ENCODE measurements at places on chromosomes 12 and 14.

DNA sequence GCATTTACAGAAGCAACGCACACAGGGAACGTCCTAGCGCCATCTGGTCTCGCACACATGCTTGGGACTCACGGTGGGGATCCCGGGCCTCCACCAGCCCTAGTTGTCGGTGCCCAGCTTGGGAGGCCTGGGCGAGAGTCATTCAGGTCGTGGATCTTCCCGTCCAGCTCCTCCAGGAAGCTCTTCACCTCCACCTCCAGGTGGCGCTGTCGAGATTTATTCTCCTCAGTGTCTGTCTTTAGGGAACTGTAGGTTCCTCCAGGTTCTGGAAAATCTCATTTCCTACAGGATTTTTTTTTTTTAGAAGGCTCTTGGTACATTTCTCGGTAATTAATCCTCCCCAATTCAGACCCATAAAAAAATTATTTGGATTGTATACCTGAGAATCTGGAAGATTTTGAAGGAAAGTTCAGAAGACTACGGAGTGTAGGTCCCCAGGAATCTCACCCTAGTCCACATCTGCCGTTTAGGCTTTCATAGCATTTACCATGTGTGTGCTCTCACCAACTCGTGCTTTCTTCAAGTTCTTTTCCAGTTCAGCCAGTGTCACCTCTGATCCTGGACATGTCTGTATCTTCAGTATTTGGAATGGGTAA is 910.0 kb downstream of the TMEM121 start:
- no peaks in the 10 kb centered on the region for H3K27me3 ChIP-seq
- no peak overlapping the region for H3K4me3 ChIP-seq
- H3K4me1 ChIP-seq, result no peaks in the 10 kb centered on the region
- H3K36me3 ChIP-seq, result no peaks in the 10 kb centered on the region
- no peak overlapping the region for H3K27ac ChIP-seq
- no peak for DNase-seq

GRCh38 chr14:84465880-84466279 is 1064.1 kb upstream of the FLRT2 start:
- H3K4me1 ChIP-seq, result peaks cover 4% of the 10 kb centered on the region
- H3K36me3 ChIP-seq, result no peaks in the 10 kb centered on the region
- H3K27me3 ChIP-seq, result no peaks in the 10 kb centered on the region
- no peak overlapping the region for H3K27ac ChIP-seq

DNA sequence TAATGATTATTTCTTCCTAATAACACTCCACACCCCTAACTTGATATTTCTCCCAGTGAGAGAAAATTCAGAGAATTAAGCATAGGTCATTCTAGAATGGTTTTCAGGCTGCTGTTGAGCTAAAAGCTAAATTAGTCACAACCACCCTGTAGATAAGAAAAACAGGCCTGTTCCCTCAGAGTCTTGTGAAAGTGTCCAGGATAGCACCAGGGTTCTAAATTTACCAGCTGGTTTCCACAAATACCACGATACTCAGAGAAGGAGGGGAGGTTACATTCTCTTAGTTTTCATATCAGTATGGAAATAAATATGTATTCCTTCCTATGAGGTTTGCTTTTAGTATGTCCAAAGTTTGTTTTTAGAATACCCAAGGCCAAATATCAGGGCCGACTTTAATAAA is 66.0 kb upstream of the YARS2 start:
- no peak overlapping the region for H3K4me3 ChIP-seq
- H3K36me3 ChIP-seq, result no peaks in the 10 kb centered on the region
- H3K27ac ChIP-seq, result peak overlapping the region; percentile 22
- no peaks in the 10 kb centered on the region for H3K27me3 ChIP-seq

GRCh38 chr14:86574051-86574777 is 1044.3 kb downstream of the FLRT2 start:
- H3K27ac ChIP-seq, result peak overlapping the region; percentile 1
- no peak overlapping the region for H3K4me3 ChIP-seq
- no peaks in the 10 kb centered on the region for H3K36me3 ChIP-seq
- no peaks in the 10 kb centered on the region for H3K27me3 ChIP-seq
- H3K4me1 ChIP-seq, result peaks cover 20% of the 10 kb centered on the region

GRCh38 chr12:16385782-16386646 is 38.6 kb downstream of the MGST1 start:
- no peak overlapping the region for H3K4me3 ChIP-seq
- H3K4me1 ChIP-seq, result peaks cover 6% of the 10 kb centered on the region
- no peaks in the 10 kb centered on the region for H3K36me3 ChIP-seq
- no peaks in the 10 kb centered on the region for H3K27me3 ChIP-seq

Measured in chondrocyte (in vitro differentiated cells).